Activated CD4-positive, alpha-beta T cell treated with anti-CD3 and anti-CD28 coated beads for 48 hours (primary cell): ENCODE measurements at places on chromosomes 13 and 19.
A peak's percentile ranks its signal among the peaks of the same experiment; 100 is the strongest.

- no peak for DNase-seq
Observed at GRCh38 chr13:25928941-25929505, 122.8 kb downstream of the SHISA2 start.

DNA sequence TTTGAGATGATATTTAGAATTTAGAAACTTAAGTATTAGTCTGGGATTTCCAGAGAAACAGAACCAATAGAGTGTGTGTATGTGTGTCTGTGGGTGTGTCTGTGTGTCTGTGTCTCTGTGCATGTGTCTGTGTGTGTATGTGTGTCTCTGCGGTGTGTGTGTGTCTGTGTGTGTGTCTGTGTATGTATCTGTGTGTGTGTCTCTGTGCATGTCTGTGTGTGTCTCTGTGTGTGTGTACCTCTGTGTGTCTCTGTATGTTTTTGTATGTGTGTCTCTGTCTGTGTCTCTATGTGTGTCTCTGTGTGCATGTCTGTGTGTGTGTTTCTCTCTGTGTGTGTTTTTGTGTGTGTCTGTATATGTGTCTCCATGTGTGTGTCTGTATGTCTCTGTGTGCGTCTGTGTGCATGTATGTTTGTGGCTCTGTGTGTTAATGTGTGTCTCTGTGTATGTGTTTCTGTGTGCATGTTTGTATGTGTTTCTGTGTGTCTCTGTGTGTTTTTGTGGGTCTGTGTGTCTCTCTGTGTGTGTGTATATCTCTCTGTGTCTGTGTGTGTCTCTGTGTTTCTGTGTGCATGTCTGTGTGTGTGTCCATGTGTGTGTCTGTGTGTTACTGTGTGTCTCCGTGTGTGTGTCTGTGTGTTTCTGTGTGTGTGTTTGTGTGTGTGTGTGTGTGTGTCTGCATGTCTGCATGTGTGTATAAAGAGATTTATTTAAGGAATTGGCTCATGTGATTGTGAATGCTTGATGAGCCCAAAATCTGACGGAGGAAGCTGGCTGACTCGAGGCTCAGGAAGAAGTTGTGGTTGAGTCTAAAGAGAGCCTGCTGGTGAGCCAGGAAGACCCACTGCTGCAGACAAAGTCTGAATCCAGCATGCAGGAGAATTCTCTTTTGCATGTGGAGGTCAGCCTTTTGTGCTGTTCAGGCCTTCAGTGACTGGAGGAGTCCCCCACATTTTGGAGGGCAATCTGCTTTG lies 22.2 kb downstream of the GPR42 start:
- no peak for DNase-seq

- DNase-seq = no peak
Observed at GRCh38 chr13:88005188-88005587, 334.0 kb downstream of the SLITRK5 start.

- no peak for DNase-seq
Observed at GRCh38 chr13:34752283-34752960, 189.6 kb upstream of the NBEA start.

- DNase-seq = no peak
Observed at GRCh38 chr19:55365964-55366363, 2.9 kb upstream of the GARIN5B start.

DNA sequence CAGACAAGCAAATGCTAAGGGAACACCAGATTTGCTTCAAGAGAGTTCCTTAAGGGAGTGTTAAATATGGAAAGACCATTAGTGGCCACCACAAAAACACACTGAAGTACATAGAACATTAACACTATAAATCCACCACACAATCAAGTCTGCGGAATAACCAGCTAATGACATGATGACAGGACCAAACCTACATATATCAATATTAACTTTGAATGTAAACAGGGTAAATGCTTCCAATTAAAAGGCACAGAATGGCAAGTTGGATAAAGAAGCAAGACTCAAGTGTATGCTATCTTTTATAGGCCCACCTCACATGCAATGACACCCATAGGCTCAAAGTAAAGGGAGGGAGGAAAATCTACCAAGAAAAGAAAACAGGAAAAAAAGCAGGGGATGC lies 291.3 kb downstream of the COG6 start:
- no peak for DNase-seq

DNA sequence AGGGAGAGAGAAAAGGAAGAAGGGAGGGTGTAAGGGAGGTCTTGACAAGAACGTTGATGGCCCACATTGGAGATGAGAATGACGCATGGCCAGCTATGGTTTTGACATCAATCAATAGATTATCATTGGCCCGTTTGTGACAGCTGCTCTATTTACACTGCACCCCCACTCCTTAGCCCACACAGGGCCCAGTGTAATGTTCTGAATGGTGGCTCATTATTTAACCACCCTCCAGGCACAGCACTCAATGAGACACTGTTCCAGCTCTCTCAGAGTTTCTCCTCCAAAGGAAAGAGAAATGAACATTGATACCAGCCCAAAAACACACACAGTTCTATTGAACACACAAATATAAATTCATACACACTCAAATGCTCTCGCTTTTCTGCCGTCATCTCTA lies 173.0 kb upstream of the IPO5 start:
- DNase-seq = no peak

DNA sequence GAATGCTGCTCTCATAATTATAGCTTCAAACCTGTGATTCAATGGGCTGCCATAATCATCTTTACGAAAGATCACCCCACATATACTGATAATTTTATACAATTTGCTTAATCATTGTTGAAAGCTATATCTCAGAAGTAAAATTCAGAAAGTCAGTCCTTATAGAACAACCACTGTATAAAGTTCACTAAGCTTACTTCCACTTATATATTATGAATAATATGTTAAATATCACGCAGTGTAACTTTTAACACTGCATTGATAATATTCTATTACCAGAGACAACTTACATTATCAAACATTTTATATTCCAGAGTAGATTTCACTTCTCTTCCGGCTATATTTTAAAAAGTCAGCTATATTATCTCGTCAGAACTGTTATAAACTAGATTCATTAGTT lies 550.1 kb upstream of the PCDH20 start:
- no peak for DNase-seq

GRCh38 chr19:7109678-7110289 lies 40.3 kb downstream of the ZNF557 start:
- DNase-seq = no peak

DNA sequence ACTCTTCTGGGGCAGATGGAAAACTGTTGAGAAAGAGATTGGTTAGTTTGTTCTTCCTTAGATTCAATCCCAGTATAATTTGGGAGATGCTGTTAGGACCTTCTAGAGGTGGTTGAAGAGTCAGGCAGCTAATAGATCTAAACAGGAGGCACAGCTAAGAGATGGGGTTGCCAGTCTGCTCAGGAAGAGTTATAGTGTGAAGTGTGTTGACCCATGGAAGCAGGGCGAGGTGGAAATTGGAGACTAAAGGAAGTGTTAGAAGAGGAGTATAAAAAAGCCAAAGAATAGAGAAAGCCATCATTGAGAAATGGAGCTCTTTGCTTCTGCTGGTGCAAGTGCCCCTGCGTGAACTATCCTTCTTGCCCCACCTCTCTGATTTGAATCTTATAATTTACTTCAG lies 3.8 kb upstream of the OXGR1 start:
- DNase-seq = no peak

DNA sequence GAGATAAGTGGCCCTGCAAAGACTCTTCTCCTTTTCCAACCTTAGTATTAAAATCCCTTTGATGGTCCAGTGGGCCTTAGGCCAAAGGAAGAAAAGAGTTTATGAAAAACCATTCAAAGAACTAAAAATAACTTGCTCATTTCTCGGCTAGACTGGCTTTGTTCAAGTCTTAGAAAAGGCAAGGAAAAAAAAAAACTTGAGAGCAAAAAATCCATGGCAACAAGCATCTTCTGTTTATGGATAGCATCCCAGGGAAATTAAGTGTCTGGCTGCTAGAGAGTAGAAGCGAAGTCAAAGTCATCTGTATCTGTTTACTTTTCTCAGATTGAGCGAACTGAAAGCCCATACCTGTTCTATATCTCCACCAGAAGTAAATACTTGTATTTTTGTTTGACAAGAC lies 129.6 kb downstream of the KCTD15 start:
- no peak for DNase-seq

DNA sequence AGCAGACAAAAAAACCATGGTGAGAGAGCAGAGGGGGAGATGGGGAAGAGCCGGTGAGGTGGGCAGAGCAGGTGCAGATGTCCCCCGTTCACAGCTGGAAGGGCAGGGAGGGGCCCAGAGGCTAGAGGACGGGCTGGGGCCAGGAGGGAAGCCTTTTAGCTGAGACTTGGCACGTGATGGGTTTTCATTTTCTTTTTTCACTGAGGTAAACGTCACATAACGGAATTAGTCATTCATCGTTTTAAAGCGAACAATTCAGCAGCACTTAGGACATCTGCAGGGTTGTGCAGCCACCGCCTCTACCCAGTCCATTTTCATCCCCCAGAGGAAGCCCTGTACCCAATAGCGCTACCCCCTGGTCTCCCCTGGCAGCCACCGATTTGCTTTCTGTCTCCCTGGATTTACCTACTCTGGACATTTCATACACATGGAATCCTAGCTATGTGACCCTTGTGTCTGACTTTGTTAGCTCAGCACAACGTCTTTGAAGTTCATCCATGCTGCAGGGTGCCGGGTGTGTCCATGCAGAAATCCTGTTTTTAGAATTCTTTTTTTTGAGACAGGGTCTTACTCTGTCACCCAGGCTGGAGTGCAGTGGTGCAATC lies 16.0 kb upstream of the EMC10 start:
- peak; percentile 30 for DNase-seq

- no peak for DNase-seq
Observed at GRCh38 chr13:82688400-82688994, 1193.8 kb downstream of the SLITRK1 start.

DNA sequence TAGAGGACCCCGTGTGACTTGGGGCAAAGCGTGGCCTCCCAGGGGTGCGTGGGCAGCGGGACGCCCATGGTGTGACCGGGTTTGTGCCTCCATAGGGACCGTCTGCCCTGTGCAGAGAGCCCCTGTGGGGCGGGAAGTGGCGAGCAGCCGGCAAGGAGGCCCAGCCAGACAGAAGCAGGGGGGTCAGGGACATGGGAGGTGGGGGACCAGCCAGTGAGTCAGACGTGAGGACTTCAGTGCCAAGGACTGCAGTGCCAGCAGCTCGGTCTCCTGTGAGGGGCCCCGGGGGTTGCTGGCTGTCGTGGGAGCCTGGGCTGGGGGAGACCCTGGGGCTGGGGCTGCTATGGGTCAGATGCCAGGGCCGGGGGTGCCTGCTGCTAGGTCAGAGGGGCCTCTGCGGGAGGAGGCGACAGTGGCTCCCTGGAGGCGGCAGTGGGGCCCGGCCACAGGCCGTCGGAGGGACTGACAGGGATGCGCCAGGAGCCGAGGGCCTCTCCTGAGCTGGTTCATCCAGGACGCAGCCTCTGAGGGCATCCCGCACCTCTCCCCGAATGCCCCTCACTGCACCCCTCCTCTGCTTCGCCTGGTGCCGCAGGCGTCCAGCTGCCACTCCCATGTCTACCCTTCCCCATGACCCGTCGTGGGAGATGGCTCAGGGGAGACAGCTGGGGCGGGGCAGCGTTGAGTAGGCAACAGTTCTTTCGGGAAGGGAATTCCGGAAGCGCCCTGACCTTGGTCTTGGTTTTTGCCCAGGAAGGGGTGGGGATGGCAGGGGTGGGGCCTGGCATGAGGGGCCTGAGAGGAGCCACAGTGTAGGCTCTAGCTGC lies 80.0 kb downstream of the KDM4B start:
- DNase-seq = no peak

GRCh38 chr13:101205408-101205807 lies 210.9 kb downstream of the NALCN start:
- DNase-seq = no peak

DNA sequence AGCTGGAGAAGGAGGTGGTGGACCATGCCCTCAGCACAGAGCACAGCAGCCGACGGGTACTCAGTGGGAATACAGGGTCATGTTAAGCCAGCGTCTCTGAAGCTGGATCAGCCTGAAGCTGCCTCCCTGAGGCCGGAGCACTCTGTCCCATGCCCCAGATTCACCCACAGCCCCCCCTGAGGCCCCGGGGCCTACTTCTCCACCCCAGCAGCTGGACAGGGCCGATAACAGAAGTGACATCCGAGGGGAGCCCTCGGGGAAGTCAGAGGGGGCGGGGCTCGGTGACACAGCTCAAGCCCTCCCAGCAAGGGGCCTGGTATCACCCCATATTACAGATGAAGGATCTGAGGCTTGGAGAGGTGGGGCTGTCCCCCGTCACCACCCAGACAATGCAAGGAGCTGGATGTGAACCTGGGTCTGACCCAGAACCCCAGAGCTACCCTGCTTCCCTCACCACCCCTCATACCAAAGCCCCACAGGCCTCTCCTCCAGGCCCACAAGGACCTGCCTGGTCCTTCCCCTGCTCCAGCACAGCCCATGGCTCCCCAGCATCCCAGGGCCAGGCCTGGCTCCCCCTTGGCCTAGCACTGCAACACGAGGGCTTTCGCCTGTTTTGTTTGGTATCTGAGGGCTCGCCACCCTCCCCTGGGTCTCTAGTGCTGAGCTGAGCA lies 5.7 kb downstream of the R3HDM4 start:
- DNase-seq = peak; percentile 52

- DNase-seq = no peak
Observed at GRCh38 chr13:113546571-113547237, 37.8 kb upstream of the TFDP1 start.

DNA sequence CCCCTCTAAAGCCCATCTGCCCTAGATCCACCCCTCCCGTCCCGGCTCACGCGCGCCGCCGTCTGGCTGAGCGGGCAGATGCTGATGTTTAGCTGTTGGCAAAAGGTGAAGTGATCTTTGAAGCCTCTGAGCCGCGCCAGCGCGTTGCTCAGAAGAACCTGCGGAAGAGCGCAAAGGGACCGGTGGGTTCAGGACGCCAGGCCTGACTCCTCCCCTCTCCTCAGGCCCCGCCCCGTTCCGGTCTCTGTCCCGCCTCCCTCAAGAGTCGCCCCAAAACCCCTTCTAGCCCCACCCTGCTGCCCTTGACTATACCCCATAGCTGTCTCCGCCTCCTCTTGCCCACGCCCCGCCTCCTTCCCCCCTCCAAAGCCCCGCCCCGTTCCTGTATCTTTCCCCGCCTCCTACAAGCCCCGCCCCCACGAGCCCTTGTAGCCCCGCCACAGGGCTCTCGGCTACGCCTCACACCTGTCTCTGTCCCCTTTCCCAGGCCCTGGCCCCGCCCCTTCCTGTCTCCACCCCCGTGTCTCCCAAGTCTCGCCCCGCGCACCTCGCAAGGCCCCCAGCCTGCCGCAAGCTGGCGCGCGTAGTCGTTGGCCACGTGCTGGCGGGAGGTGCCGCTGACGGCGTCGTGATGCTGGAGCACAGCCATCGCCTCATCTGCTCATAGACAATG lies 9.5 kb downstream of the MAN2B1 start:
- peak; percentile 72 for DNase-seq

DNA sequence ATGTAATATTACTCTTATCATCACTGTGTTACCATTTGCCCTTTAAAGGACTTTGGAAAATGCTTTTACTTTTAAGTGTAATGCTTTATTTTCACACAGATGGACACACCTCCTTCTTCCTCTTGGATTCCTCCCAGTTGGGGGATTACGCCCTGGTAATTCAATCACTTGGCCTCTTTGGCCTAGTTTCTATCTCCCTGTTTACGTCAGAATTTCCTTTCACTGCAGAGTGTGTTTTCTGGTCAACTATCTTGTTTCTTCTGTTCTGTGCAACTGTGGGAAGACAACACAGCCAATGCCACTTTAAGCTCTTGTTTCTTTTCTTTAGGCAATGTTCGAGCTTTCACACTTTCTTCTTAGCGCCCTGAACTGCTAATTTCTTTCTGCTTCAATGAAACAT lies 257.3 kb upstream of the MAB21L1 start:
- no peak for DNase-seq
